ENCODE measurements at places on chromosomes 7 and 10.
A peak's percentile ranks its signal among the peaks of the same experiment; 100 is the strongest.

GRCh38 chr7:18770822-18771221 is 275.3 kb downstream of the HDAC9 start:
- DNase-seq: no peak

DNA sequence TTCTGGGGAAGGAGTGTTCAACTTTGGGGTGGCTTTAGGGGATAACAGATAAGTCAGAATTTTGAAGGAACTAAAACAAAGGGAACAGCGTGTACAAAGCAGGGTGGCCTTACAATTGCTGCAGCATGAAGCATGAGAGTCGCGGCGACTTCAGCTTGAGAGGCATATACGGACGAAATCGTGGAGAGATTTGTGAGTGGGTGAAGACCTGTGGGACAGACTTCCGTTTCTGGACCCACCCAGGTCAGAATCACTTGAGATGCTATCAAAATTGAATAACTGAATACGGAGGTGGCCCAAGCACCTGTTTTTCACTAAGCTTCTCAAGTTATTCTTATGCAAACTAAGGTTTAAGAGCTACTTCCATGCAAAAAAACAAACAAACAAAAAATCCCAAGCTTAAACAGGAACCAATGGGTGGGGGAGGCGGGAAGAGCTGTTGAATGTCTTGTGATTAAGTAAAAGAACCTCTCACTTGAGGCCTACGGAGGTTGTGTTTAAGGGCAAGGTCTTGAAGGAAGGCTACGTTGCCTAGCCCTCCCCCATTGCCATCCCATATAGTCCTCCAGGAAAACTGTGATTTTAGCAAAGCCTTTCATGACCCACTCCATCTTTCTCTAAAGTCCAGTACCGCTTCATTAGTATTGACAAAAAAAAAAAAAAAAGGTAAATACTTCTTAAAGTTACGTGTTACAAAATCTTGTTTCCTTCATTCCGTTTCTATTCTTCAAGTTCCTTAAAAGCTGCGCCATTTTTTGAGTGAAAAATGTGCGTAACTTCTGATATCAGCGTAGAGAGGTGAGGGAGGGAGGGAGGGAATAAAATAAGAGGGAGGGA is 1.3 kb upstream of the TRIM24 start:
- DNase-seq: no peak

GRCh38 chr10:9449530-9449929 is 1395.0 kb downstream of the GATA3 start:
- no peak for DNase-seq

GRCh38 chr7:77759294-77759889 is 38.8 kb downstream of the TMEM60 start:
- DNase-seq: peak; percentile 88

- DNase-seq: peak; percentile 37
Measured at GRCh38 chr7:156609010-156609877, 31.3 kb upstream of the RNF32 start.

GRCh38 chr7:2800931-2801688 is 43.0 kb downstream of the GNA12 start:
- peak; percentile 92 for DNase-seq

GRCh38 chr10:123398756-123399155 is 244.6 kb downstream of the BUB3 start:
- DNase-seq: no peak

DNA sequence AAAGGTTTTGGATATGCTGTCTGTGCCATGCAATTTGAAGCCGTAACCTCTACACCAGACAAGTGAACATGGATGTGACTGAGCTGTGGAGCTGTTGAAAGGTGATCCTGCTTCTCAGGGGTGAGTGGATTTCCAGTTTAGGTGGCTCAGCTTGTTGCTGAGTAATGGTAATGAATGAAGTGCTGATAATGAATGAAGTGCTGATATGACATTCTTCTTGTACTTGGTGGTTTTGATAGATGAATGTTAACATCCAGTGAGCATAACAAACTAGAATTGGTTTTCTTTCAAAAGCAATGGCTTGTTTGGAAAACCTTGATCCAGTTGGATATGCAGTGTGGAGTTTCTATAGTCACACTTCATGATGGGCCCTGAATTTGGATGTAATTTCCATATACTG is 89.7 kb upstream of the FZD8 start:
- DNase-seq: no peak

- no peak for DNase-seq
Measured at GRCh38 chr10:132200344-132201110, 13.8 kb downstream of the DPYSL4 start.

GRCh38 chr7:129012641-129013040 is 42.3 kb downstream of the TNPO3 start:
- no peak for DNase-seq

DNA sequence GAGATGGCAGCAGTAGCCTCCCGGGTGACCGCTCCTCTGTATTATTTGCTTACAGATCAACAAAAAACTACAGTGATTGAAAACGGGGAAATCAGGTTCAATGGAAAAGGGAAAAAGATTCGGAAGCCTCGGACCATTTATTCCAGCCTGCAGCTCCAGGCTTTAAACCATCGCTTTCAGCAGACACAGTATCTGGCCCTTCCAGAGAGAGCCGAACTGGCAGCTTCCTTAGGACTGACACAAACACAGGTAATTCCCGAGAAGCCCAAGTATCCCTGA is 2.2 kb downstream of the DLX6 start:
- no peak for DNase-seq

- peak; percentile 2 for DNase-seq
Measured at GRCh38 chr10:123854003-123854402, 37.6 kb downstream of the CPXM2 start.

GRCh38 chr7:55191161-55191925 is 172.5 kb downstream of the EGFR start:
- no peak for DNase-seq

- DNase-seq: no peak
Measured at GRCh38 chr10:44060719-44061118, 324.2 kb downstream of the CXCL12 start.

DNA sequence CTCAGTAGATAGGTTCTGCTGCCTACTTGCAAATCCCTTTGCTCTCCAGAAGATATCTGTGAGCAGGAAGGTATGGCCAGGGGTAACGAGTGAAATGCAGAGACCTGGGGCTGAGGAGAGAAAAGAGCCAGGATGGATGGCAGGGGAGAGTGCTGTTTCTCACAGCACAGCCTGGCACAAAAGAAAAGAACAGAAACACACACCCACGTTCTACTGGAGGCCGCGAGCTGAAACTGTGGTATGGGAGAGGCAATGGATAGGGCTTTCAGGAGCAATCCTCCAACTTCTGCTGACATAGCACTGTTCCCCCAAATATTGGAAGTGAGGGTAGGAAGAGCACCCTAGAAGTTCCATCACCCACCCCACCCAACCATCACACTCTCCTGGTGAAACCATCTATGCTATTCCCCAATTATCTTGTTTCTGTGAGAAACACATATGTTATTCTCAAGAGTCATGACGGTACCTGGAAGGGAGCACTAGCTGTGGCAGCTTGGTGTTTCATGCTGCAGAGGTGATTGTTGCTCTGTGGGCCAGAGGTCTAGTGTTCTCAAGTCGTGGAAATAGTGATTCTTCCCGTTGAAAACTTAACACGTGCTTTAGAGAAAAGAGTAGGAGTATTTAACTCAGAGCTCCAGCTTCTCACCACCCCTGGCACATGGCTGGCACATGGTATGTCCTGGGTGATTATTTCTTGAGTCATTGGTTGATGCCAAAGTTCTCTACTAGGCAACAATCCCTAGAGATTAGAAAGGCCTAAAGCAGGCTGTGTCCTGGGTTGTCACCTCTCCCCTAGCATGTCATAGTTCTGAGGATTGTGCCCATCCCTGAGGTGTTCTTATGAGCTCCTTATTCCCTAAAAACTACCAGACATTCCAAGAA is 198.3 kb downstream of the PLXNA4 start:
- DNase-seq: no peak

GRCh38 chr7:116316838-116317628 is 106.7 kb downstream of the TES start:
- no peak for DNase-seq

DNA sequence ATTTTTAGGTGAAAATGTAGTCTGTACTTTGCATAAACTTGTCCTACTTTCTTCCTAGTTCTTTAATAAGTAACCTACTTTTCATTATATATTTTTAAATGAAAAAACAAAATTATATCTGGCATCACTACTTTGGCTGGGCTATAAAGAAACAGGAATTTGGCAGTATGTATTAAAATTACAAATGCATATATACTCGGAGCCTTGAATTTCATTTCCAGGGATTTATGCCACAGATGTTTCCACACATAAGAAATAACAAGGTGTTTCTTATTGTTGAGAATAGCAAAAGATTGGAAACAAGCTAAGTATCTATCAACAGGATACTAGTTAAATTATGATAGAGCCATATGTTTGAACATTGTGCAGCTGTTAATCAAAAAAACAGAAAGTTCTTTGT is 2.2 kb upstream of the ARHGAP12 start:
- DNase-seq: no peak

DNA sequence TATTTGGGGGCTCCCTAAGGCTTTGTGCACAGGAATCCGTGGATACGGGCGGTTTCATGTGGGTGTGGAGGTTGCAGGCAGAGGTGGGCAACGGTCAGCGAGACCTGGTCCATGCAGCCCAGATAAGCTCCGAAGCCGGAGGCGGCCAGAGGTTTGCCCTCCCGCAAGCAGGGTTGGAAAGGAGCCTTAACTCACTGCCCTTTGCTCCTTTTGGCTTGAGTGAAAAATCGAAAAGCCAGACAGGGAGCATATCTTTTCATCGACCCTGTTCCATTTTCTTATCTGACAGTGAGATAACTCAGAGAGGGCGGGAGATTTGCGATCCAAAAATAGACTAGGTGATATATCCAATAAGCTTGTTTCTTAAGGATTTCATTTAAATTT is 1.5 kb downstream of the GRM3 start:
- no peak for DNase-seq

GRCh38 chr7:98354511-98355249 is 46.2 kb downstream of the BAIAP2L1 start:
- no peak for DNase-seq

- DNase-seq: no peak
Measured at GRCh38 chr10:103695584-103696005, 159.8 kb downstream of the SH3PXD2A start.

GRCh38 chr7:139563856-139564255 is 40.4 kb downstream of the CLEC2L start:
- DNase-seq: no peak

- peak; percentile 84 for DNase-seq
Measured at GRCh38 chr10:61900829-61901792, at the start of gene ARID5B. Gene ARID5B, plus strand, starts transcription at chr10:61901699. Its CDS starts 11 bp downstream, at chr10:61901710.

- DNase-seq: peak; percentile 10
Measured at GRCh38 chr7:11261470-11261869, 287.8 kb downstream of the PHF14 start.

DNA sequence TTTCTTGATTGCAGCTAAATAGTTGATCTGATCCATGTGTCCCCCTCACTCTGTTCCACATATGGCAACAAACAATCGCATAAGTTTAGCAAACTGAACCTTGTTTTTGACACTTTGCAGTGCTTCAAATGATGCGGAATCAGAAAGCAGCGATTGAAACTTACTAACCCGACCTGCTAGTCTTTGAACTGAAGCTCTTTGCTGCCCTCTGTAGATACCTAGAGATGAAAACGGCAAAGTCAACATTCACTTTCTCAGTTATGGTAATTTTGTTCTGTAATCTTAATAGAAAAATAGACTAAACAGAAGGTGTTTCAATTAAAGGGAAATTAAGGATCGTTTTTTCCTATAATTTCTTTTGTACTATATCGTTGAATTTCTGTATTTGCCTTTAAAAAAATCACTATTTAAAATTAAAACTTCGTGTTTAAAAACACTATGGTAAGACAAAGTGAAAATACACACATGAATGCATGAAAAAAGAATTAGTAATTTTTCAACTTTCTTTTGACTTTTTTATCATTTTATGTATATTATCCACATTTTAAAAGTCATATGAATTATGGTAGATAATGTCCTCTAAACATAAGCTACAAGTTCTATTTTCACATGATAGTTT is 276.5 kb downstream of the MAGI2 start:
- DNase-seq: peak; percentile 59
